Stimulated activated CD8-positive, alpha-beta memory T cell treated with anti-CD3 and anti-CD28 coated beads, Interleukin-2, amount 100 ng/mL, for 1 hour (primary cell): ENCODE measurements at places on chromosomes 7 and 10.

DNA sequence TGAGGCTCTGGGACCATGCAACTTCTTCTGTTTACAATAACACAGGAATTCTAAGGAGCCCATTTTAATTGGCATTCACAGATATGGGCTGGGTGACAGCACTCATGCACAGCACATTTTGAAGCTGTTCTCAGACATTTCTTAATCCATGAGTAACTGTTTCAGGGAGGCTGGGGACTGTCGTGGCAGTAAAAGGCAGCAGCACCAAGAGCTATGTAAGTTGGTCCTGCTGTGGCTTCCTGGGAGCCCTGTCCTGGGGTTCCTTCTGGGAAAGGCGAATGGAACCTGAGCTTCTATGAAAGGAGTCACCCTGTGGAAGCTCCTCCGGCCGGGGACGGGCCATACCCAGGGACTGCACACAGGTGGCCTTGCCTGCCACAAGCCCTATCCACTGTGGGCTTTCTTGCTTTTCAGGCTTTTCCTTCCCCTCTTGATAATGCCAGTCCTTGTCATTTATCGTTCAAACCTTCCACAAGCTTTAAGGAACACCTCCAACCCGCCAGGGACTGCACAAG lies 40.5 kb downstream of the COBL start:
- DNase-seq, result no peak

DNA sequence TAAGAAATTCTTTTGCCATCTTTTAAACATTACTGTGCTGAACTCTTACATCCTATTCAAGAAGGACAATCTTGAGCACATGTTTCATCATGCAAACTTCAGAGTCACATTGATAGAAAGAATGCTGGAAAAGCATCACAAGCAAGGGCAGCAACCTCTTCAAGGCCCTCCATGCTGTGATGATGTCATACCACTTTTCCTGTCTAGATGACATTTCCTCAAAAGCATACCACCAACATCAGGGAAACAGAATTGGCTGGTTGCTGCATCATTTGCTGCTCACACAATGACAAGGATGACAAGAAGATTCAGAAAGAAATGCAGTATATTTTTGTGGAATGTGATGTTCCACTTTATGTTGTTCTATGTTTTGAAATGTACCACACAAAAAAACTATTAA lies 37.6 kb downstream of the CYP2C8 start:
- DNase-seq, result no peak

DNA sequence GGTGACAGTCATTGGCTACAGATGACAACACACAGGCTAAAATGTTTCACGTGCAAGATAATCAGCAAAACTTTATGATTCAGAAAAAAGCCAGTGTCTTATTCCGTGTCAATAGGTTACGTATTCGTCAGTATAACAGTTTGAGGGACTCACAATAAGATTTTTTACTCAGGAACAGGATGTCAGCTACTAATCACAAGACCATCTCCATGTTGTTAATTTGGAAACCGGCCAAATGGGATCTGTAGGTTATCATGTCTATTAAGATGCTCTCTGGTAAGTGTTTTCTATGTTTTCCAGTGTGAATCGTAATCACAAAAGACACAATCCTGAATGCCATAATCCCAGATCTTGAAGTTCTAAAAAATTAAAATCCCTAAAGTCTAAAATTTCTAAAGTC lies 197.3 kb downstream of the ETV1 start:
- no peak for DNase-seq

DNA sequence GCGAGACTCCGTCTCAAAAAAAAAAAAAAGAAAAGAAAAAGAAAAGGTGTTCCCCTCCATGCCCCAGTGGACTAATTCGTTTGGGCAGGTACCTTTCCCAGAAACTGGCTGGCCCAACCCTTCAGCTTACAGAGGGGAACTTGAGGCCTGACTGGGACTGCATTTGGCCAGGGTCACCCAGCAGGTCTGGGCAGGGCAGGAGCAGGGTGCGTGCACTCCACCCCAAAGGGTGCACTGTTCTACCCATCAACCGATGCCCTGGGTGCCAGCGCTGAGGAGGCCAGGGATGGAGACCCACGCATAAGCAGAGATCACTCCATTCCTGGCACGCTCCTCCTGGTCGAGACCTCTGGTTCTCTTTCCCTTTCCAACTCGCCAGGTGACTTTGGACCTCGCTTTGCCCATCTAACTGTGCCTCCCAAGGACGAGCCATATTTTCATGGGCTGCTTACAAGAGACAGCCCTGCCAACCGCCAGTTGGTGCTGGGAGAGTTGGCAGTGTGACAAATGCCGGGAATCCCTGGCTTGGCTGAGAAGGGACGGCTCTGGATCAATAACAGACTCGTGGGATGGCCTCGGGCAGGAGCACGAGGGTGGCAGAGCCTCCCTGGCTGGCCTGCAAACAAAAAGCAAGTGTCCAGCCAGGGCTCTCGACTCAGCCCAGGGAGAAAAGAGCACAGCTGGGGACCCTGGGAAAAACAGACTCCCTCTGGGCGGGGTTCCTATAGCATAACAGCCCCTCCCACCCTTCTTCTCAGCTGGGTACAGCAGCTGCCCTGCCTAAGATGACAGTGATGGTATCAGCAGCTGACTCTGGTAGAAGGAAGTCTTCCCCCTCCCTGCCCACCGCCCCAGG lies 7.9 kb downstream of the HSPB1 start:
- no peak for DNase-seq

GRCh38 chr7:50531401-50531911 lies 33.7 kb downstream of the DDC start:
- no peak for DNase-seq

GRCh38 chr7:115693779-115694178 lies 336.8 kb downstream of the TFEC start:
- DNase-seq, result no peak

DNA sequence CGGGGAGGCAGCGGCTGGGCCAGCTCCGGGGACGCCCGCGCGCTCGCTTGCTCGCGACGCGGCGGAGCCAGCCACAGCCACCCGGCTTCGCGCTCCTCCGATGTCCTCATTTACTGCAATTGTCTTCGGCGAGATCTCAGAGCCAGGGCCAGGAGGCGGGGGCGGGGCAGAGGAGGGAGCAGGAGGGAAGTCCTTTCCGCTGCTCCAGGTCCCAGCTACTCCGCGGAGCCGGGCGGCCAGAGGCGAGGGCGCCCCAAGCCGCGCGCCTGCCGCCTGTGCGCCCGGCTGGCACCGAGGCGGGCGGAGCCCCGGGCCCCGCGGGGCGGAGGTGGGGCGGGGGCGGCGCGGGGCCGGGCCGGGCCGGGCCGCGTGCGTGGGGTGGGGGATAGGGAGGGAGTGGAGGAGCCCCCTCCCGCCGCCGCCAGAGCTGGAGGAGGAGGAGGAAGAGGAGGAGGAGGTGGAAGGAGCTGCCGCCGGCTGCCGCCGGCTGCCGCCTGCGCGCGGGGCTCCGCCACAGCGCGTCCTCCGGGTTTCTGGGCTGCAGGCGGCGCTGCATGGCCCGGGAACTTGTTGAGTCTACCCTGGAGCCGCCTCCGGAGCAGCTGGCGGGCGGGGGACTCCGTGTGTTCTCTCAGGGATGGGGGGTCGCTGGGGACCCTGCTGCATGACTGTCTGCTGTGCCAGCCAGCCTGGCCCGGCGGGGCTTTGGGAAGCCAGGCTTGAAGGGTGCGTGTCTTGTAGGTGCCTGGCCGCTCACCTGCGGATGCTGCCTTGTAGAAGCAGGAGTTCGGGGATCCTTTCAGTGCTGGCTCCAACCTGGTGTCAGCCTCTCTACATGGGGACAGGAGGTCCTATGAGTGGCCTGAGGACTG lies at the start of gene INSYN2A:
Gene INSYN2A, minus strand, starts transcription at position 310 of the 872 bp plus-strand sequence. CDS start 20,196 bp downstream, outside the sequence.
- no peak for DNase-seq

- DNase-seq, result no peak
These were observed 14.2 kb downstream of the UCMA start for GRCh38 chr10:13219685-13220670.

- DNase-seq, result no peak
These were observed 173.1 kb downstream of the CCDC71L start for GRCh38 chr7:106487892-106488291.

DNA sequence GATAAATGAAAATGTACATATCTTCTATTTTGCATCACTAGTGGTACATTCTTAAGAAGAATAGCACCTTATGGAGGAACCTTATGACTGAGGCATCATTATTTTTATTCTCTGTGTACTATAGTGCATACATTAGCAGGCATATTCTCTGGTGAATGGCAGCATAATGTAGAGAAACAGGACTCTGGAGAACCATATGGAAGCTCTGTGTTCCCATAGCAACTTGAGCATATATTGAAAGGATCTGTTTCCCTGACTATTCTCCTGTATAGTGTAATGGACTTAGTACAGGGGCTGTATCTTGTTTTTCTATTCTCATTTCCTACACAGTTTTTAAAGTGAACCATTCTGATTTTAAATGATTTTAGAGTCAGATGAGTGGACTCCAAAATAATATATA lies 128.4 kb upstream of the SMIM30 start:
- DNase-seq, result no peak
